CD4-positive, CD25-positive, alpha-beta regulatory T cell (primary cell): ENCODE measurements at places on chromosomes 12 and 14.

DNA sequence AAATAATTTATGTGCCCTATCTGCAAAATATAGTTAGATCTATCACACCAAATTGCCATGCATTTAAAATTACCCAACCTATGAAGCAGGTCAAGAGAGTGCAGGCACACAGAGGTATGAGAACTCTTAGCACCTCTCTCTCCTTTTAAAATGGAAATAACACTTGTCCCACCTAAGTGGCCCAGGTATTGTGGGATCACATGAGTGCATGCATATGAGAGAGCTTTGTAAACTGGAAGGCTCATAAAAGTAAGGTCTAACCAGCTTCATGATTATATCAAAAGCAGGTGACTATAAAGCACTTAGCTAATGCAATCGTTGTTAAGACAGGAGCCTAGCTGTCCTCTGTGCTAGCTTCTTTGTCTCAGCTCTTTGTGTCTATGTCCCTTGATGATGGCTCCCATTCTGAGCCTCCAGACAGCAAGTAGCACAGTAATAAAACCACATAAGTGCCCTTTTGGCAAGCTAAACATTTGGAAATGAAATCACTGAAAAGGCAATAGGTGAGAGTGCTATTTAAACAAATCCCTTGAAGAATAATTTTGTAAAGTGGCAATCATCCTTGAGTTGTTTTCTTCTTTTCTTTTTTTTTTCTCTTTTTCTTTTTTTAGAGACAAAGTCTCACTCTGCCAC is 219.0 kb downstream of the NTF3 start:
- no peak for DNase-seq

DNA sequence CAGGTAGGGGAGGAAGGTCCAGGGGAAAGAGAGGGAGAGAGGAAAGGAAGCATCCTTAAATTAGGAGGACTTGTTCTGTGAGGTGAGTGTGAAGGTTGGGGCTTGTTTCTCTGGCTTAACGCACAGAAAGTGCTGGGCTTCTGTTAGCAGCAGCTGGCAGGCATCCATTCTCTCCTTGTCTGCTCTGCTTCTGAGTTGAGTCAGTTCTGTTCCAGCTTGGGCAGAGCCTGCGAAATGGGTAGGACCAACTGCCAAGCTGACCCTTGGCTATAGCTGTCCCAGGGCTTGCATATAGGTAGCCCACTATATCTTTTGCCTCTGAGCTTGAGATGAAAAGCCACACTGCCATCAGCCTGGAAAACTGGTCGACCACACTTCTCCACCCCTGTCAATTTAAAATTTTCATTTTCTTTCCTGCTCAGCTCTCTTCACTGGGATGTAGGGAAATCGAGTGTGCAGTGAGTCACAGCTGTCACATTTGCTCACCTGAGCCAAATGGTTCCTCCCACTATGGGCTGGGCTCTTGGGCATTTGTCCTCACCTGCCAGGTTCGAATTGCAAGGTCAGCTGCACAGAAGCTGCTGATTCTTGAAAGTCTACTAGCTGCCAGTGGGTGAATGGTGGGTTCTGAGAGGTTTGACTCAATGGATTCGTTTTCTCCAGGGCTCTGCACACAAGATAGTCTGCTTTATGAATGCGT is 256.4 kb upstream of the PWP1 start:
- no peak for DNase-seq

DNA sequence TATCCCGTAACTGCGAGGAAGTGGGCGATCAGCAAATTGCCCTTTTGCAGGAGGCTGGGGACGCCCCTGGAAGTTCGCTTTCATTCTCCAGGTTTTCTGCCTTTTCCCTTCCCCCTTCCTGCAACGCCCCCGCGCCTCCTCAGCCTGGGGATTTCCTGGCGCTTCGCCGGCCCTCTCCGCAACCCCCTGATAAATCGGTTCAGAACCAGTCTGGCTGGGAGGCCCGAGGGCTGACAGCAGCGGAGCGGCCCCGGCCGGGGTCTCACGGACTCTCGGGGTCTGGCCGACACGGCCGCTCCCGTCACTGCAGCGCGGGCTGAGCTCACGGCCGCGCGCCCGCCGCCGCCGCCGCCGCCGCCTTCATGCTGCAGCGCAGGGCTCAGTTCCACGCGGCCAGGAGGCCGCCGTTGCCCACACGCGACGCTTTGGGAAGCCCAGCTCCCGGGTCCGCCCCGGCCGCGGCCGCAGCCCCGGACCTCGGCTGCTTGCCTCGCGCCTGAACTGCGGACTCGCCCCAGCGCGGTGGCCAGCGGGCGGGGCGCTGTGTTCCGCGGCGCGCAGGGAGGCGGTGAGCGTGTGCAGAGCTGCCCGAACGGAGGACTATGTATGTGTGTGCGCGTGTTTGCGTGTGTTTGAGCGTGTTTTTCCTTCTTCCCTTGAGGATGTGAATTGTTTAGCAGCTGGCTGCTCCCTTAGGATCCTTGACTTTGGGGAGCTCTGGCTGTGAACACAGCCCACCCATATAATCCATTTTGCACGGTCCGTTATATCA is at the start of gene LRFN5:
TSS of gene LRFN5 (plus strand) at position 345 of the 772 bp plus-strand sequence.
- DNase-seq, result no peak

DNA sequence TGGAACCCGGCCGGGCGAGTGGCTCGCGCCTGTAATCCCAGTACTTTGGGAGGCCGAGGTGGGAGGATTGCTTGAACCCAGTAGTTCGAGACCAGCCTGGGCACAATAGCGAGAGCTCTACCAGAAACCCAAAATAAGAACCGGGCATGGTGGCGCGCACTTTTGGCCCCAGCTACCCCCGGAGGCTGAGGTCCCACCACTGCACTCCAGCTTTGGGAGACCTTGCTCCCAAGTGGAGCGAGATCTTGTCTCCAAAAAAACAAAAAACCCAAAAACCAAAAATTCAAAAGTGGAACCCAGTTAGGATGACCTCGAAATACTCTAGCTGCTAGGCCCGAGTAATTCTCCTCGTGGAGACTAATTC is 769 bp upstream of the VTI1B start:
- no peak for DNase-seq

GRCh38 chr12:65508276-65509035 is 230.0 kb downstream of the MSRB3 start:
- no peak for DNase-seq

DNA sequence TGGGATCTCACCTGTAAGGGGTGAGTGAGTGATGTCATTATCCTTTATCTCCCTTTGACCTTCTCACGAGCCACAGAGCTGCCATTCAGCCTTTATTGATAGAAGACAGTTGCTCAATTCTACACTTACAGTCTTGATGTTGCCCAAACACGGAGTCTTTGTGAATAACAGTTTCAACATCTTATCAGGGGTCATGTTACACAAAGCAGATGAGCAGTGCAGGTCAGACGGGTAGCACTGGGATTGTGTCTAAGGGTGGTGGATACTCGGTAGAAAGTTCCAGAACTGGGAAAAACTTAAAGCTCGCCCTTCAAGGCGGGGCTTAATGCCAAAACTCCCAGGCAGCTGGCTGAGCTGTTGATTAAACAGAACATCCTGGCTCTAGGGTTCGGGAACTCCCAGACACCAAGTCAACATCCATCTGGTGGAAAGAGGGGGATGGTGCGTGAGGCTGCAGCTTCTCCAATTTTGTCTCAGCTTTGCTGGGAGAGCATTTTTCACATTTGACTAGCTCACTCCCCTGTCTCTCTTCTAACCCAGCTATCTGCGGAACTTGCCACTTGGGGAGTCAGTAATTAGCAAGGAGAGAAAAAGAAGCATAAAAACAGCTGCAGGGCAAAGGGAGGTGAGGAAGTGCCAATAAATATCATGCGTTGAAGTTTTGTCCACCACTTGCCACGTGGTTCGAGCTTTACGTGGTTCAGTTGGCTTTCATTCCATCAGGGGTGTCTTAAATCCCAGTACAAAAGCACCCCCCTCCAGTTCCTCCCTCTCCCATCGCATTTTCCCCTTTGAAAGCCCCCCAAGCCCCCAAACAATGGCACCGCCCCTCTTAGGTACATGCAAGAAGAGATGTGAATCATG is 31.0 kb downstream of the FOXN4 start:
- no peak for DNase-seq

GRCh38 chr14:38278035-38278434 is 22.1 kb upstream of the CLEC14A start:
- DNase-seq, result no peak

DNA sequence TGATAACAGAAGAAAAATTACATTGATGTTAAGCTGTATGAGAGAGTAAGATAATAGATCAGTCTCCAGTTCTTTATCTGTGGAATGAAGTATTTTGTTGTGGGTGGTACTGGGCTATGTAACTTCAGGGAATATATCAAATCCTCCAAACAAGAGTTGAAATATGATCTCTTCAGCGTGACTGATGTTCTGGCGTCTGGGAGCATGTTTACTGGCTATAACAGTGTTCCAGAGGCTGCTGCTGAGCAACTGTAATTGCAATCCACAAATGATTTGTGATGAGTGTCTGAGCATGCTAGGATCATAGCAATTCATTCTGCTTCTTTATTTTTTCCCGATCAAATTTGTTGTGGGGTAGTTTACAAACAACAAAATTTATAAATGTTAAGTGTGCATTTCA is 18.6 kb upstream of the CCDC198 start:
- DNase-seq, result no peak

DNA sequence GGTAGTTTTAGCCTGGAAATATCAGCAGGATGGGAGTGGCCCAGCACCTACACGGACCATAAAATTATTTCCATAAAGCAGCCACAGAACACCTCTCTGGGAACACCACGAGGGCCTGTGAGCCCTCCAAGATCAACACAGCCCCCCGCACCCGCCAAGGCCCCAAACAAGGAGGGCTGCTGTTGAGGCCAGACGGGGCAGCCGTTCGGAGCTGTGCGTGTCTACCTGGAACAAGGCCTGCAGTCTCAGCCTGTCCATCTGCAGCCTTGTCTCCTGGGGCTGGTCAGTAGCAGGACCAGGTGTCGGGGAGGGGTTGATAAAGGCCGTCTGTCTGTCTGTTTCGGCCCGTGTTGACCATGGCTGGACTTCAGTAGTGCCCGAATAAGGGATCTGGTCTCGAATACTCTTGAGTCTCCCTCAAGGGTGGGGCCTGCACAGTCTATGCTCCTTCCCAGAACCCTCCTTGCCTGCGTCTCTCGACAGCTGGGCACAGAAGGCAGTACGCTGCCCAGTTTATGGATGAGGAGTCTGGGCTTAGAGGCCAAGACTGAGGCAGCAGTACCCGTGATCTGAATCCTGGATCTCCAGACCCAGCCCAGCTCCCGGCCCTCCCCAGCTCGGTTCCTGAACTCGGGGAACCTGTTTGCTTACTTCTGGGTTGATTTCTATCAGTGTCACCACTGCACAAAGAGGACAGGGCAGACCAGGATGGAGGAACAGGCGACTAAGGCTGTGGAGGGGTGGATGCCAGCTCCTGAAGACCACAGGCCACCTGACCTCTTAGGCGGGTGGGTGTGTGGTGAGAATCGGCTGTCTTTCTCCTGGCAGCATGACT is 23.1 kb upstream of the DLK1 start:
- no peak for DNase-seq

- DNase-seq, result peak; percentile 72
These were observed 8.9 kb downstream of the IKZF4 start for GRCh38 chr12:56029666-56030293.

GRCh38 chr14:103698380-103699260 is 16.6 kb downstream of the XRCC3 start:
- DNase-seq, result no peak

GRCh38 chr12:6113691-6114475 is 10.6 kb downstream of the VWF start:
- no peak for DNase-seq

DNA sequence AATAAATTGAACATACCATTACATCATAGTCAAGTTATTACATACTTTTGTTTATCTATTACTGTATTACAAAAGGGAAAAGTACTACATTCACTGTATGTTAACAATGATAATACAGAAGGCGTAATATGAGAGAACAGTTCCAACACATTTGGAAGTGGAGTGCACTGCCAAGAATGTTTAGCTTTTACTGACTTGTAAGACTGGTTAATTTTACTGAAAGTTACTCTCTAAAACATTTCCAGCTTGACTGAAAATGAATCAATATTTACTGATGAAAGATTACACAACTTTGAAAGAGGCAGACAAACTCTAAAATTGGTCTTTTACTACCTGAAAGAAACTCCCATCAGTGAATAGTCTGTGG is 728.5 kb downstream of the FSCB start:
- DNase-seq, result no peak

- DNase-seq, result no peak
These were observed 1.7 kb upstream of the JPH4 start for GRCh38 chr14:23580152-23580926.

- no peak for DNase-seq
These were observed 2.8 kb upstream of the SP7 start for GRCh38 chr12:53338916-53339315.

DNA sequence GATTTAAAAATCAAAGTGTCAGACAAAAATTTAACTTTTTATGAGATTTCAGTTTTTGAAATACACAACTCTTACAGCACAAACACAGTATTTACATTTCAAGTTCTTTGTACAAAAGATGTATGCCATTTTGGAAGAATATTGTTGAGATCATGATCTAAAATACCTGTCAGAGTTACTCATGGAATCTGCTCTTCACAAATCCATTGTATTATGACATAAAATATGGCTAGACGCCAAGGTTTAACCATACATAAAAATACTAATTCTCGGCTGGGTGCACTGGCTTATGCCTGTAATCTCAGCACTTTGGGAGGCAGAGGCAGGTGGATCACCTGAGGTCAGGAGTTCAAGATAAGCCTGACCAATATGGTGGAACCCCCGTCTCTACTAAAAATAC is 6.2 kb upstream of the SYCP3 start:
- DNase-seq, result no peak

DNA sequence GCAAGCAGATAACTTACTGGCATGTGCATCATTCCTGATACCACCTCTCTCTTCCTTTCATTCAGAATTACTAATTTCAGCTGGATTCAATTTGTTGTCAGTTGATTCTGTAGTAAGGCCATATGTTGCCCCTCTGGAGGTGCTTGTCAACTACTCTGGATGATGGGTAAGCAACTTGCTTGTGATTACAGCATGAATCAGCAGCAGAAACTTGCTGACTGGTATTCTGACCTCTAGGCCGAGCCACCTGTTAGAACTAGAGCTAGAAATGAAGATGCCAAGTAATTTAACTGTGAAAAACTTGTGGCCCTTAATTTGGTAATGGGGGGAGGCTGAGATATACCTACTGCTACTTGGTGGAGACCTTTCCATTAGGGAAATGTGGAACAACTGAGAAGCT is 5.1 kb downstream of the RNF10 start:
- DNase-seq, result no peak

- no peak for DNase-seq
These were observed 168.1 kb upstream of the PRICKLE1 start for GRCh38 chr12:42757624-42758119.
